ENCODE measurements at places on chromosomes 7 and 10. TPM values are rescaled to one million over a fixed set of nuclear protein-coding genes. Genes with fewer than 3 reads are reported as not detected.

GRCh38 chr10:59079386-59080226 is 96.8 kb upstream of the PHYHIPL start:
- no peak for DNase-seq

DNA sequence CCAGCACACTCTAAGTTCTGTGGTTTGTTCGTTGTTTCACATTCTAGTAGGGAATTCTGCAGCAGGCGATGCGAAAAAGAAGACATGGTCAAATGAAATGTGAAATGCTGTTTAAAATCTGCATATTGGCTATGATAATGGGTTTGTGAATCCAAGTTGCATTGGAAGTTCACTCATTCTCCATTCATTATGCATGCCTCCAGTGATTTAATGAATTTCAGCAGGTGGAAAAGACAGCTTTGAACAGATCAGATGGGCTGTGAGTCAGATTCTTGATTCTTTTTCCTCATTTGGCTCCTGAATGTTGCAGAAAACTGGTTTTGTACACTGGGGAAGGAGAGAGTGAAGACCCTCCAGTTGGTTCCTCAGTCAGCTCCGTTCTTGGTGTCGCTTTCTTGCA is 52.1 kb downstream of the PNLIPRP2 start:
- DNase-seq, result no peak

- no peak for DNase-seq
These were observed 189.4 kb downstream of the HDAC9 start for GRCh38 chr7:18684916-18685315.

Gene SND1
- 85.9 TPM for total RNA-seq

DNA sequence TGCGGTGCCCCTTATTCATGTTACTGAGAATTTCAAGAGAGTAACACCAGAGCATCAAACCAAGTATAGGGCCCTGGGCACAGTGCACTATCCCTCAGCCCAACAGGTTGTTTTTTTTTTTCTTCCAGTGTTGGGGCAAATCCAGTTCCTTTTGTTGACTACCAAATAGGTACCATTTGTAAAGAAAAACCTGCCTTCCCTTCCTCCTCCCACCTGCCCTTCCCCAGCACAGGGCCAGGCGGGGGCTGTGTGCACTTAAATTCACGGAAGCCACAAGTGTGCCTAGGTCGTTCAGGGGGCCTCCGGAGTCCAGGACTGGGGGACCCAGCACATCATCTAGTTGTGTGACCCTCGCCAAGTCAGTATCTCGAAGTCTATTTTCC is 595 bp upstream of the SFXN4 start:
- no peak for DNase-seq

GRCh38 chr7:102433219-102434038 is at the start of gene ORAI2:
TSS of gene ORAI2 (plus strand) at chr7:102433575. CDS start at chr7:102438957, 5,382 bp downstream.
- no peak for DNase-seq

Gene ITGB8
- 62.6 TPM for total RNA-seq

- DNase-seq, result no peak
These were observed 57.3 kb downstream of the MAPK8 start for GRCh38 chr10:48363617-48364355.

DNA sequence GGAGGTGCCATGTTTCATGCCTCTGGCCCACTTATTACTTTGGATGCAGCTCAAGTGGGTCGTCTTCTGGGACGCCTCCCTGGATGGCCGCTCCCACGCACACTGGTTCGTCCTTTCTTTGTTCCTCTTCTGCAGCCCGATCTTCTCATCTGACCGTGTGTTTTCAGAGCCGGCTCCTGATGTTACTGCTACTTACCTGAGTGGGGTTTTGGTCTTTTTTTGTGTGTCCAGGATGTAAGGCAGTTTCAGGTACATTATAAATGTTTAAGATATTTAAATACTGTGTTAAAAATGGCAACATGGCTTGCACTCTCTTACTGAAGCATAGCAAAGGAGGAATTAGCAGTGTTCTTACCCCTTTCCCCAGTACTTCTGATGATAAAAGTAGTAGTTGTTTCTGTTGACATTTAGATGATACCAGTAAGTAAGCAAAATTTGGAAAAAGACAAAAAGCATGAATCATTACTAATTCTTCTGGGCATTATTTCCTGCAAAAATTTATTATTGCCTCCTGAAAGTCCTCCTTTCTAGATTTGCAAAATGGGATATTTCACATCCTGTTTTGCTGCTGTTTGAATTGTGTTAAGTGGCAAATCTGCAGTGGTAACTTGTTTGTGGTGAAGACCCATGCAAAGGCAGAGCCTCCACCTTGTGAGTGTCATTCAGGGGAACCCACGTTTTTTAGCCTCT is 59.4 kb downstream of the SHH start:
- DNase-seq, result no peak

Gene AS3MT
- total RNA-seq, result 3.2 TPM

Gene AGMO
- 0.98 TPM for total RNA-seq

DNA sequence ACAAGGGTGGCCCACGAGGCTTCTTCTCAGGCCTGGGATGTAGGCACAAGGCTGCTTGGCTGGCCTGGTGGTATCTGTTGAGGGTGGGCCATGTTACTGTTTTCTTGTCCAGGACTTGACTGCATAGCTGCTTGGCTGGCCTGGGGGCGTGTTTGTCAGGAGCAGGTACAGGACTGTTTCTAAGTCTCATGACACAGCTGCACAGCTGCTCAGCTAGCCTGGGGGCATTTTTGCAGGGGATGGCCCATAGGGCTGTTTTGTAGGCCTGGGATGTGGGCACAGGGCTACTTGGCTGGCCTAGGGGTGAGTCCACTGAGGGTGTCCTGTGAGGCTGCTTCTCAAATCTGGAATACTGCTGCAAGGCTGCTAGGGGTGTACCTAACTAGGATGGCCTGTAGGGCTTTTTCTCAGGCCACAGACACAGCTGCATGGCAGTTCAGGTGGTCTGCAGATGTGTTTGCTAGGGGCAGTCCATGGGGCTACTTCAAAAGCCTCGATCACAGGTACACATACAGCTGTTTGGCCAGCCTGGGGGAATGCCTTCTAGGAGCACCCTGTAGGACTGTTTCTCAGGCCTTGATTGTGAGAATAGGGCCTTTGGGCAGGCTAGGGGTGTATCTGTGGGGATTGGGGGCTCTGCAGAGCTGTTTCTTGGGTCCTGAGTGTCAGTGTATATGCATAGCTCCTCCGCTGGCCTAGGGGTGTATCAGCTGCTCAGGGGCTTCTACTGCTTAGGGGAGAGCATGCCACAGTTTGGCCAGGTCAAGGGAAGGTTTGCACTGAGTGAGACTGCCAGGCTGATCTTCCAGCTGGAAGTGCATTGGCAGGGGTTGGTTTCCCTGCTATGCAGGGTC is 26.6 kb upstream of the PLA2G12B start:
- DNase-seq, result no peak

DNA sequence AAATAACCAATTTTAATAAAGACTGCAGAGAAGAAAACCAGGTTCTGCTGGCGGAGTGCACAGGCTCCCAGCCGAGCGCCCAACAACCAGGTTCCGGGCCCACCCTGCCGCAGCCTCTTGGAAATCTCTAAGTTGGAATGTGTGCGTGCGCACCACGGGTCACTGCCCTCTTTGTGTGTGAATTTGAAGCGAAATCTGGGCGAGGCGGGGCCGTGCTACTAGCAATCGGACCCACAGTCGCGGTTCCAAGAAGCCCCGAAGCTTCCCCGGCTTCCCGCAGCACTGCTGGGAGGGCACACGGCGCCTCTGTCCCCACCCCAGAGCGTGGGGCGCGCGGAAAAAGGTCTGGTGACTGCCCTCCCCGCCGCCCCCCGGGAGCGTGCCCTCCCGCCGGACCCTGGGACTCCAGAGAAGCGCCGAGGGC is 666 bp upstream of the MAP3K8 start:
- DNase-seq, result no peak

- no peak for DNase-seq
These were observed 370.8 kb downstream of the EXOC4 start for GRCh38 chr7:133623721-133624120.

Gene GPR85
- total RNA-seq, result not detected

Data from vagina (tissue), 2 donors.